Tongue (tissue), 3 donors: ENCODE measurements at places on chromosomes 16 and 17. TPM values are rescaled to one million over a fixed set of nuclear protein-coding genes. Genes with fewer than 3 reads are reported as not detected.
A peak's percentile ranks its signal among the peaks of the same experiment; 100 is the strongest.

DNA sequence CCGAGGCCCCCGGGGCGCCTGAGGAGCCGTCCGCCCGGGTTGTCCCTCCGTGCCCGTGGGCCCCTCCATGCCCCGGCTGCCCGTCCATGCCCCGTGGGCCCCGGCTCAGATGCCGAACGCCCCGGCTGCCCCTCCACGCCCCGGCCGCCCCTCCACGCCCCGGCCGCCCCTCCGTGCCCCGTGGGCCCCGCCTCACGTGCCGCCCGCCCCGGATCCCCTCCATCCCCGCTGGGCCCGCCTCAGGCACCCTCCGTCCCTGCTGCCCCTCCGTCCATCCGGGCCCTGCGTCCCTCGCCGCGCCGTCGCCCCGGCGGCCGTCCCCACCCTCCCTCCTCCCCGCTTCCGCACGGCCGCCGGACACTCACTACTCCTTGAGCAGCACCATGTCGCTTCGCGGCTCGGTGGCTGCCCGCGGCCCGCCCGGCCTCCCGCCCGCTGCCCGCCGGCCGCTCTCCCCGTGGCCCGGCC lies 382 bp downstream of the PITPNA start:
- DNase-seq, result no peak

GRCh38 chr17:17568772-17569195 lies 22.7 kb downstream of the PEMT start:
- peak; percentile 61 for DNase-seq

- no peak for DNase-seq
Measured at GRCh38 chr16:2852731-2853507, 5.1 kb downstream of the PRSS22 start.

GRCh38 chr16:22928882-22929435 lies 115.0 kb downstream of the HS3ST2 start:
- peak; percentile 26 for DNase-seq

- DNase-seq, result no peak
Measured at GRCh38 chr16:58518083-58518979, 3.0 kb downstream of the SETD6 start.

DNA sequence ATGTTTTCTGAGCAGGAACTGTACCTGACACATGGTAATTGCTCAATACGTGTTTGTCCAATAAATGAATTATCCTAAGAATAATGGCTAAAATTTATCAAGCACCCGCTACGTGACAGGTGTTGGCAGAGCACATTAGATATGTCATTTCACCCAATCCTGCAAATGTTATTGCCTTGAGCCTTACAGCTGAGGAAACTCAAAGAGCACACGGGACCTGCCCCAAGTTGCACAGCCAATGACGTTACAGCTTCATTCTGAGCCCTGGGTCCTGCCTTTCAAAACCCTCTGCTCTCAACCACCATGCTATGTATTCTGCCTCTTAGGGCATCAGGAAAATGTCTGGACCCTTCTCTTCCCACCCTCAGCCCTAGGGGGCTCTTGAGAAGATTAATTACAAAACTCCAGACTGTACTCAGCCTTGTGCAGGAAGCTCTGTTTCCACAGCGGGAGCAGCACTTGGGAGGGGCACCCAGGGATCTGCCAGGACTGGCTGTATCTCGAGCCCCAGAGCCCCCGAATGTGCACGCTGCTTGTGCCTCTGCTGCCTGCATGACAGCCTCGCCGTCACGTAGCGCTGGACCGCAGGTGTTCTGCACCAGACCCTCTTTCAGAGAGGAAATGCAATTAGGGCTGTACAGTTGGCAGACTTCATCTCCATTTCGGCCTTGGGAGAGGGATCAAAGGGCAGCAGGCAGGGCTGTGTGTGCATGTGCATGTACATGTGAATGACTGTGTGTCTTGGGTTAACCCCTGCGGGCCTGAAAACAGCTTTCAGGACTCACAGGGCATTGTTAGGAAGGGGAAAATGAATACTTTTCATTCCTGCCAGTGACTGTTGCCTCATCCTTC lies 71.6 kb downstream of the GPR139 start:
- DNase-seq, result no peak

- no peak for DNase-seq
Measured at GRCh38 chr17:45342871-45343526, 26.2 kb upstream of the MAP3K14 start.

- DNase-seq, result no peak
Measured at GRCh38 chr16:11191665-11192064, 64.3 kb downstream of the SOCS1 start.

DNA sequence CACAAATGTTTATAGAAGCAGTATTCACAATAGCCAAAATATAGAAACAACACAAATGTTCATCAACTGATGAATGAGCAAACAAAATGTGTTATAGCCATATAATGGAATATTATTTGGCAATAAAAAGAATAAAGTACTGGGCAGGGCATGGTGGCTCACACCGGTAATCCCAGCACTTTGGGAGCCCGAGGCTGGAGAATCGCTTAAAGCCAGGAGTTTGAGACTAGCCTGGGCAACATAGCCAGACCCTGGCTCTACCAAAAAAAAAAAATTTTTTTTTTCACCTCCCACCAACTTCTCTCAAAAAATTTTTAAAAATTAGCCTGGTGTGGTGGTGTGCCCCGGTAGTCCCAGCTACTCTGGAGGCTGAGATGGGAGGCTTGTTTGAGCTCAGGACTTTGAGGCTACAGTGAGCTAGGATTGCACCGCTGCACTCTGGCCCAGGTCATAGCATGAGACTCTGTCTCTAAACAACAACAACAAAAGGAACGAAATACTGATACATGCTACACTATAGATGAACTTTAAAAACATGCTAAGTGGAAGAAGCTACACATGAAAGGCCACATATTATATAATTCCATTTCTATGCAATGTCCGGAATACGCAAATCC lies 10.7 kb upstream of the PECAM1 start:
- no peak for DNase-seq

DNA sequence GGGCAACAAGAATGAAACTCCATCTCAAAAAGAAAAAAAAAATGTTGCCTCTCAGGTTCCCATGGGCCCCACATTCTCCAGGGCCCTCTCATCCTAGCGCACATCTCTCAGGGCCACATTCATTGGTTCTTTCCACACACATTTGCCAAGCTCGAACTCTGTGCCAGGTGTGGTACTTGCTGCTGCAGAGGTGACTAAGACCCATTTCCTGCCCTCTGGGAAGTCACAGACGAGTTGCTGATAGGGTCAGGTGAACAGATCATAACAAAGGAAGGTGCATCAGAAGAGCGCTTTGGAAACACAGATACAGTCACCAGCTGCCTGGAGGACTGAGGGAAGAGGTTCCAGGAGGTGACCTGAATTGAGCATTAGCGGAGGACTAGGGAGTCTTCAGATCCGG lies 1.0 kb downstream of the GSDMA start:
- DNase-seq, result no peak

GRCh38 chr17:13635951-13636350 lies 34.2 kb upstream of the HS3ST3A1 start:
- no peak for DNase-seq

GRCh38 chr17:77869665-77870132 lies 88.8 kb upstream of the TNRC6C start:
- DNase-seq, result no peak

DNA sequence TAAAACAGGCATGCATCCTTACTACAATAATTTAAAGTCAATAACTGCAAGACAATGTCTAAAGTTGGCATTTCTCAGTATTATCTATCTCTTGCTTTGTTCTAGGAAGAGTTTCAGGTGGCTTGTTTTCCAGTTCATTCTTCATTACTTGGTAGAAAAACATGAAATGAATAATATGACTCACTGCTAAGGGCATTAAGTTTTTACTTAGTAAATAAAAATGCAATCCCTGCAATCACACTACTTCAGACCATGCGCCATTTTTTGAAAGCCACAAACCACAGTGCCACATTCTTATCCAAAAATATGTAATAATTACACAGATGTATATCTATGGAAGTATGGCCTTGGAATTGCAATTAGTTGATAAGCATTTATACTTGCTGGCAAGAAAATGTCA lies 55.4 kb downstream of the CREBBP start:
- no peak for DNase-seq

GRCh38 chr16:69110406-69110805 lies 5.0 kb downstream of the HAS3 start:
- DNase-seq, result no peak

DNA sequence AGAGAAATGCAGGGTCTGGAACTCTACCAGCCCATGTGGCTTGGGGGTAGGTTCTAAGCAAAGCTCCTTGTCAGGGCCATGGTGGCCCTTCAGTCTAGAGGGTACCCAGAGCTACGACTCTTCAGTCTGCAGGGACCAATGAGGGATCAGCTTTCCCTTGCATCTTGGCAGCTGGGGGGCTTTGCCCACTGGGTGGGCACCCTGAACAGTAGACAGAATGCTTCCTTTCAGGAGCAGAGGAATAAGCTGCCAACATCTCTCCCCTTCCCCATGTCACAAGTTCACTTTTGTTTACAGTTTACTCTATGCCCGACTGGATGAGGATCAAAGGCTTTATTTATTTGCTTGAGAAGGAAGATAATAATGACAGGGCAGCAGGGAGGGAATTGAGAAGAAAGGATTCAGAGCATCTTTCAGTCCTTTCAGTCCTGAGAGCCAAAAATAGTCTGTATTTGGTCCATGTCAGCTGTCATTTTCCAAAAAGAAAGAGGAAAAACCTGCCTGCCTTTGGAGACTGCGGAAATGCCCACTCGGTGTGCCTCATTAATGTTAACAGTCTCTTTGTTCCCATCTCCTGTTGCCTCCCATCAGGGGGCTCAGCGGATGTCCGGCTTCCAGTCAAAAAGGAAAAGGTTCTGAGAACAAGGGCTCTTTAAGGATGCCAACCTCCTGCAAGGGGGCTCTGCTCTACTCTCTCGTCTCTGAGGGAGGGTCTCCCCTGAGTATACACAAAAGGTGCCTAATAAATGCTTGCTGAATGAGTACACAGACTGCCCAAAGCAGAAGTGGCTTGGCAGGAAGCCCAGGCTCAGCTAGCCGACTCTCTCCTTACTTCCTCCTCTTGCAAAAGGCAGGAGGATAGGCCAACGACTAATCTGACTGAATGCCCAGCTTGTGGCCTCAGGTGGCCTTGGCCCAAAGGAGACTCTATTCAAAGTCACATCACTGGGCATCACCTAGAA lies 17.1 kb downstream of the TRAF4 start:
- no peak for DNase-seq

GRCh38 chr17:65173284-65173793 lies 36.2 kb downstream of the RGS9 start:
- DNase-seq, result peak; percentile 22

- no peak for DNase-seq
Measured at GRCh38 chr17:6286233-6286632, 148.7 kb downstream of the AIPL1 start.

DNA sequence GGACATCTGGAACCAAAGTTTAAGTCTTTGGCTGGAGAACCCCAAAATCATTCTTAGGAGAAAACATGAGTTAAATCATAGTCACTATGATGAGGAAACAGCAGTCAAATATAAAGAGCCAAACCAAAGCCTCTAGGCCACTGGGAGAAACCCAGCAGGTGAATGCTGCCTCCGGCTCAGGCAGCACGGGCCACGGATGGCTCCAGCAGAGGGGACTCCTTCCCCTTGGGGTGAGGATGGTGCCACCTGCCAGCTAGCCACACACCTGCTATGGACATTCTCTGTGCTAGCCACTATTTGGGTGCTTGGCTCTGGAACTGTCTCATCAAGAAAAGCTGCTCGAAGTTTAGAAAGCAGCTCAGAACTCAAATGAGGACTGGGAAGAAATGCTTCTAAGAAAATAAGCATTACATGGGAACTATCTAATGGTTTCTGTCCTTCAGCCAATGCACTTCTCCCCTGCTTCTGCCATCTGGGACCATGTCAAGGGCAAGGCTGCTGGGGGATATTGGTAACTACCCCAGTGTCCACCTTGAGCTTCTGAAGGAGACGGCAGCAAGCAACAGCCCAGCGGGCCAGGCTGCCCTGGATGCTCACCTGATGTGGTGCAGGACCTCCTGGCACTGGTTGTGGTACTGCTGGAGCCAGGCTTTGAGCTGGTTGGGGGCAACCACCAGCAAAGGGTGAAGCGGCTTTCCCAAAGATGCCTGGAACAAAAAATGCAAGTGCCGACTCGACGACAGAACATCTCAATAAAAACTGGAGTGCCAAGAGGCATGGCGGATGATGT lies 22.5 kb downstream of the ELAC2 start:
- DNase-seq, result no peak

- no peak for DNase-seq
Measured at GRCh38 chr16:46918905-46919792, 35.0 kb downstream of the GPT2 start.

DNA sequence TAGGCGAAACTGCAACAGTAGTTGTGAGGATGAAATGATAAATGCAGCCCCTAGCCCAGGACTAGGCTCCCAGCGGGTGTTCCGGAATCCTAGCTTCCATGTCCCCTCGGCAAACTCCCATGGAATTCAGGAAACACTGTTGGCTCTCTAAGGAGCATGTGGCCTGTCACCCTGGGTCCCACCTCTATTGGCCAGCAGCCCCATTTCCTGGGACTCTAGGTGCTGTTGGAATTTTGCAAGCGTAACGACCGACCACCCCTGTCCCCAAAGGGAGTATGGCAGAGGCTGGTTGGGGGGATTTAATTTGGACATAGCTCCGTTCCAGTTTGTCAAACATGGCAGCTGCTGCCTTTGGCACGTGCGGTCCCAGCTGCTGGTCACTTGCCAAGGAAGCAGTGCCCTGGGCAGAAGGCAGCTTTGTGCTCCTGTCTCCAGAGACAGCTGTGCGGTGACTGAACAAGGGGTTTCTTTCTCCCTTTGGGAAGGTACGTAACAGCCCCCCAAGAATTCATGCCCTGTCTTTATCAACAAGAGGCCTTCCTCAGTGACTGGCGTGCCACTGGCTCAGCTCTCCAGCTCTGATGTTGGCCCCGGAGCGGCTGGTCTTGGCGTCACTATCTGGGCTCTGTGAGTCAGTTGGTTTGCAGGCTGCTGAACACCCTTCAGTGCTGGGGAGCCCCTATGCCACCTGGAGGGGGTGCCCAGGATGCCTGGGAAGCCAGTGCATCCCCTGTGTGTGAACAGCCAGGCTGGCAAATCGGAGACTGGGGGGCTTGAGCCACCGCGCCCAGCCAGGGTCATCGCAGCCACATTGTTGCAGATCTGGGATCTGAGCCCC lies 235.2 kb upstream of the TNRC6C start:
- peak; percentile 93 for DNase-seq

DNA sequence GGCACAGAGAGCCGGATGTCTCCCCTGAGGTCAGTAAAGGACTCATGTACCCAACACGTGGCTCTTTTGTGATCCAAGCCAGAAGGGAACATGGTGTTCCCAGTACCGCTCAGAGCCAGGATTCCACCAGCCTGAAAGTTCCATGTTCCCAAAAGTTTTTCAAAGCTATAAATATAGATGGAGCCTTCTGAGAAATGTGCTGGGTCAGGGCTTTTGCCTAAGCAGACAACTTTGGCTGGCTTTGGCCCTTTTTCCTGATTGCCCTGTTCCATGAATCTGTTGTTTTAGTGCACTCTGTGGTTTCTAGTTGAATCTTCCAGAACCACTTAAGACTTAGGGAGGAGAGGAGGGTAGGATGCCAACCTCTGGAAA lies 128.5 kb upstream of the HS3ST2 start:
- no peak for DNase-seq

NTN1 gene
- total RNA-seq, result 32.8 TPM

ZNF469 gene
- 4.4 TPM for total RNA-seq

P2RX5 gene
- total RNA-seq, result 13.5 TPM

TPSD1 gene
- 0.51 TPM for total RNA-seq

TPSG1 gene
- total RNA-seq, result not detected

VASN gene
- total RNA-seq, result 16.8 TPM
